ENCODE measurements at places on chromosomes 12 and 14.
A peak's percentile ranks its signal among the peaks of the same experiment; 100 is the strongest.

DNA sequence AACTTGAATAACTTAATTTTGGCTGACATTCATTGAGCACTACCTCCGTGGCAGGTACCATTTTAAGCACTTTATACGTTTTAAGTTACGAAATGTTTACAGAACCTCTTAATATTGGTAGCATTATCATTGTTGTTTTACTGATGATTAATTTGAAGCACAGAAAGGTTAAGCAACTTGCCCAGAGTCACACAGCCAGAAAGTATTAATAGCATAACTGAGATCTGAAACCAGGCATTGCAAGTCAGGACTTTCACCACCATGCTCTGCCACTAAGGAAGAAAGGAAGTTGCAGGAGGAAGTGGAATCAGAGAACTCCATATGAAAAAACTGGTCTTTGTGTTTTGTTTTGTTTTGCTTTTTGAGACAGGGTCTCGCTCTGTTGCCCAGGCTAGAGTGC, 28.2 kb upstream of the BCAT1 start:
- no peak for DNase-seq

GRCh38 chr12:52691076-52691840, 11.1 kb upstream of the KRT1 start:
- DNase-seq = no peak

DNA sequence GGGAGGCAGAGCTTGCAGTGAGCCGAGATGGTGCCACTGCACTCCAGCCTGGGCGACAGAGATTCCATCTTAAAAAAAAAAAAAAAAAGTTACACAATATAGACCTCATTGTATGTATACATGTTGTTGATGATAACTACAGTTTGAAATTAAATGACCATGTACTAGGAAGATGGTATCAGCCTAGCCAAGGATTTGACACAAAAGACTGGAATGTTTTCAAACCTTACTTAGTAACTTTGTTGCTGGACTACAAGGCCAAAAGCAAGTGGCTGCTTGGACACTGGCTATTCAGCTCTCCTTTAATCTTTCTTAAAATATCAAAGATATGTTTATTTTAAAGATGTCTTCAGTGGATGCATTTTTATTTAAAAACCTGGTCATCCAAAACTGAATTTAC, 18.9 kb upstream of the NUDT4 start:
- DNase-seq = no peak

- DNase-seq = no peak
Measured at GRCh38 chr12:2165927-2166326, 113.1 kb downstream of the CACNA1C start.

GRCh38 chr12:120229071-120229486, 28.2 kb upstream of the RPLP0 start:
- DNase-seq = no peak

DNA sequence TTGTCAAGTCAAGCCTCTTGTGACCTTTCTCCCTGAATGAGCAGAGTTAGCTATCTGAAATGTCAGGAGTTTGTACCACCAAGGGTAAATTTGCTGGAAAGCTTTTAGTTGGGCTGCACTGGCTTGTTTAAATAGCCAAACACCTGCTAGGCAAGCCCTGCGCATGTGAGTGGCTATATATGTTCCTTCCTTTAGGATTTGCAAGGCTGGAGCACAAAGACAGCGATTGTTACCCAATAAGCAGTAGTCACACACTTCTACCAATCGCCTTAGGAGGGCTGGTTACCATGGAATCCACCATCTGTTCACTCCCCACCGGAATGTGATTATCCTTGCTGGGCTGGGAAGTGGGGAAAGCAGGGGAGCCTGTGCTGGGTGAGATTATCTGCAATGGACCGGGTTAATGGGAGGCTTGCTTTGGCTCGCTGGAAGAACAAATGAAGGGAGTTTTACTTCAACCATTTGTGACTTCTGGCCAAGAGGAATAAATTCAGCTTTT, 102.5 kb downstream of the FGD4 start:
- no peak for DNase-seq

GRCh38 chr12:18250313-18250916, 10.9 kb upstream of the PIK3C2G start:
- DNase-seq = no peak

DNA sequence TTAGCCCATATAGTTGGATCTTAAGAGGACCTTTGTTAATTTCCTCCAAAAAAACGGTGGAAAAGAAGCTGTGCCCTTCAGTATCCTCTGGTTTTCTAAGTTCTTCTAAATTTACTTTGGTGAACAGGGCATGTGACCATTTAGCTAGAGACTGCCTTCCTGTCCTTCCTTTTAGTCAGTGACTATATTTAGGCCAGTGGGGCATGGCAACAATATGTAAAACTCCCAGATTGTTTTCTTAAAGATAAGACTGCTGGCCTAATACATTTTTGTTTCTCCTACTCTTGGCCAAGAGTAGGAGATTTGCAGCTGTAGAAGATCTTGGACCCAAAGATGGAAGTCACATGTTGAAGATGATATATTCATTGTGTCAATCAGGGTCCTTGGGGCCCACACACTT, 325.1 kb upstream of the DCN start:
- DNase-seq = no peak

DNA sequence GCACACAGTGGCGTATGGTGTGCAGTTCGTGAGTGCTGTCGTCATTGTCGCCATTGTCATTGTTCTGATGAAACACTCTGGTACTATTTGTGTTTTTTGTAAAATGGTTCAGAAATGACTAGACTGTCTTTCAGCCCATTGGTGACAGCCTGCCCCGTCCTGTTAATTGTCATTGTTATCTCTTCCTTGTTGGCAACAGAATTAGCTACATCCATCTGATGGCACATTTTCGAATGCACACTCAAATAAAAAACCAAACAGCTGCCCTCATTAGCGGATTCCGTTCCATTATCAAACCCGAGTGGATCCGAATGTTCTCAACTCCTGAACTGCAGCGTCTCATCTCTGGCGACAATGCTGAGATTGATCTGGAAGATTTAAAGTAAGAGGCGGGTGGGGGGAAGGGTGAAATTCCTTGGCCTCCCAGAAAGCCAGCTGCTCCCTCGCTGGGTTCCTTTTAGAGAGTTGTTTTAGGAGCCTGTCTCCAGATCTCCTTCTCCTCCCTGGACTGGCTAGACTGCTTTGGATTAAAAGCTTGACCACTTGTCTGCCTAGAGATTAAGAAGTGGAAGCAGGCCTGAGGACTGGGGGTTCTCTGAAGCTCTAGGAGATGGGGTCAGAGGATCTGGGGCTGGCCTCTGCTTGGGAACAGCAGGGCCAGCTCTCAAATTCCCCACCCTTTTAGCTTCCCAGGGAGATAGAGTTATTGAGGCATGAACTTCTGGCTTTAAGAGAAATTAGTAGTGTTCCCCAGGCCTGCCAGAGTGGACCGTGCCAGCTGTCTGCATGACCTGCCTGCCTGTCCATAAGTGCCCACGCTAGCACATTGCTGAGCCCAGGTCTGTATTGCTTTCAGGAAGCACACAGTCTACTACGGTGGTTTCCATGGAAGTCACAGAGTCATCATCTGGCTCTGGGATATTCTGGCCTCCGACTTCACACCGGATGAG, 43.3 kb downstream of the MMAB start:
- no peak for DNase-seq

GRCh38 chr14:61034416-61035120, 53.5 kb downstream of the SLC38A6 start:
- DNase-seq = no peak

GRCh38 chr14:39784461-39784860, 352.2 kb upstream of the FBXO33 start:
- DNase-seq = no peak

- no peak for DNase-seq
Measured at GRCh38 chr12:108804271-108804953, 53.0 kb downstream of the SSH1 start.

GRCh38 chr12:111418594-111418880, 12.8 kb downstream of the SH2B3 start:
- no peak for DNase-seq

GRCh38 chr14:67650694-67651093, 23.7 kb downstream of the VTI1B start:
- no peak for DNase-seq

- no peak for DNase-seq
Measured at GRCh38 chr14:68404652-68405183, 388.1 kb downstream of the ZFP36L1 start.

GRCh38 chr14:68512088-68512487, 280.8 kb downstream of the ZFP36L1 start:
- DNase-seq = no peak

DNA sequence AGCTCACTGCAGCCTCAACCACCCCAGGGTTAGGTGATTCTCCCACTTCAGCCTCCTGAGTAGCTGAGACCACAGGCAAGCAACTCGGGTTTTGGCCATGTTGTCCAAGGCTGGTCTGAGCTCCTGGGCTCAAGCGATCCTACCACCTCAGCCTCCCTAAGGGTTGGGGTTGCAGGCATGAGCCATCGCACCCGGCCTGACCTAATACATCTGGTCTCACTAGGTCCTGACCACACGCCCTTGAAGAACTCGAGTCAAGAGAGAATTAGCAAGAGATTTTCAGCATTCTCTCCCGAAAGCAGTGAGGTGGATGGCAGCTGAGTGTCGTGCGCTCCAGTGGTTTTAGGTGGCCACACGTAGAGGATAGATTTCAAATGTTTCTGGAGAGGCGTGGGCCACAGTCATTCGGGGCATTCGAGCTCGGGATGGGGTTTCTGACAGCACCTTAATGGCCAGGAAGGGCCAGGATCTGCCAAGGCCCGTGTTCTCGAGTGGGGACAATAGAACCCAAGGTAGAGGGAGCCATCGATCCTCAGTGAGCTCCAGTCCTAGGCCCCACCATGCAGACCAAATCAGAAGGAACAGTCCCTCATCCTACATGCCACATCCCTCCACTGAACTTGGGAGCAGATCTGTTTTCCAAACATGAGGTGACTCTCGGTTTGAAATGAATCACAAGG, 193.1 kb downstream of the ALG10 start:
- DNase-seq = no peak

DNA sequence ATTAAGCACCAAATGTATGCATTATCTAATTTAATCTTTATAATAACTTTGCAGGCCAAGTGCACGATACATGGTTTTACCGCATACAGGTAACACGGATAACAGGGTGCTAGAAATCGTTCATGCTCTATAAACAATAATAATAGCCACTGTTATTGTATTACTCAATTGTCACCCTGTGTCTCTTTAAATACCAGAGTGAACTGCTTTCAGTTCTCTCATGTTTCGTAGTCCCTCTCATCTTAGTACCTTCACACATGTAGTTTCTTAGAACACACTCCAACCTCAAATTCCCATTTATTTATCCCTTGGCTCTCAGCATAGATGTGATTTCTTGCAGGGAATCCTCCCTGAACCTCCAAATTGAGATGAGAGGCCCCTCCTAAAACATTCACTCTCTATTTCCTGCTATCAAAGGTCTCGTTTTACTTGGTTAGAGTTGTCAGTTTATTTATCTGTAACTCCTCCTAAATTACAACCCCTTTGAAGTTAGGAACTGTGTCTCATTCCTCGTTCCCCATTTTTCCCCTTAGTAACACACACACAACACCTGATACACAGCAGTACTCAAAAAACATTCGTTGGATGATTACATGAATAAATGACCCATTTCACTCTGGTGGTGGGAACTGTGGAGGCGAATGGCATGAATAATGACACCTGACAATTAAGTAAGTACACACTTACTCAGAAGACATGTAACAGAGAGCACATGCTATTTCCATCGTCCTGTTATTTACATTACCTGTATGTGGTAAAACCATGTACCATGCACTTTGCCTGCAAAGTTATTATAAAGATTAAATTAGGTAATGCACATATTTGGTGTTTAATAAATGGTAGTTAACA, 134.6 kb downstream of the BTG1 start:
- DNase-seq = no peak

- DNase-seq = peak; percentile 51
Measured at GRCh38 chr12:76030341-76031080, 1.1 kb downstream of the PHLDA1 start.

DNA sequence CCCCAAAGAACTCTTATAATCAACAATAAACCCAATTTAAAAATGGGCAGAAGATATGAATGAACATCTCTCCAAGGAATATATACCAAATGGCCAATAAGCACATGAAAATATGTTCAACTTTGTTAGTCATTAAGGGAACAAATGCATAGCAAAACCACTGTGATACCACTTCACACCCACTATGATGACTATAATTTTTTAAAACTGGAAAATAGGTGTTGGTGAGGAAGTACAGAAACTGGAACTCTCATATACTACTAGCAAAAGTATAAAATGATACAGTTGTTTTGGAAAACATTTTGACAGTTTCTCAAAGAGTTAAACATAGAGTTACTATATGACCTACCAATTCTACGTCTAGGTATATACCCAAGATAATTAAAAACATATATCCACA, 9.4 kb upstream of the HEATR5A start:
- DNase-seq = no peak

DNA sequence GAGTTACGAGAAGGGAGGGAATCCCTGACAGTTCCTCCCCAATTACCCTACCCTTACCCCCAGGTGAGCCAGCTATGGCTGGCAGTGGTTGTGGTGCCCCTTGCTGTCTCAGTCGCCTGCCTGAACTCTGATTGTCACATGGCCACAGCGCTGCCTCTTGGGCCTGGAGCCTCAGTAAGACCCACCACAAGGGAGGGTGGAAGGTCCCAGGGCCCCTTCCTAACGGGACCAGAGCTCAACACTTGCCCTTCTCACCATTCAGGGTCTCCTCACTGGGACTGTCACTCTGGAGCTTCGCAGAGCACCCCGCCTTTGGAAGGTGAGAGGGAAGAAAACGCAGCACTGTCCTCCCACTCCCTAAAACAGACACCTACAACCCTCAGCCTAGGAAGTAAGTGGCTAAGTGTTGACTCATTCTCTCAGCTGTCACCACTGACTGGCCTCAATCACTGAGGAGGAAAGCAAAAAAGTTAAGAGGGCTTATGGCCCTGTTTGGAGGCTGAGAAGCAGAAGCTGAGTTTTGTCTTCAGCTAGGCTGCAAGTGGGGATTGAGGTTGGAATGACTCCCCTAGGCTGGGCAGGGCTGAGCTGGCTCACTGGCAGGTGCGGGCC, 1.0 kb downstream of the TMEM253 start:
- DNase-seq = no peak

DNA sequence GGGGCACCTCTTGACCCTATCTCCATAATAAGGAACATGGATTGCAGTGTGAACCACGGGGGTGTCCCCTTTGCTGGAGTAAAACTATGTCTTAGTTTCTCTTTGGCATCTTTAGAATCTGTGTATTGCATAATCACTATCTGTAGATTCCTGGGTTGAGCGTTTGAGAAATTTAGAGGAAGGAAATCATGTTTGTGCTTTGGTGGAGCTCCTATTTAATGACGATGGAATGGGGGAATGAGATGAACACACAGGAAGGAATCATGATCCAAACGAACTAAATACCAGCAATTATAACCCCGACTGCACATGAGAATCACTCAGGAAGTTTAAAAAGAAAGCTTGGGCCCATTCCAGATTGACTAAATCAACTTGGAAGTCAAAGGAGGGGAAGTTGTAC, 1.3 kb upstream of the MYG1 start:
- DNase-seq = no peak

GRCh38 chr12:131865180-131865875, 29.1 kb upstream of the ULK1 start:
- no peak for DNase-seq

GRCh38 chr14:32329146-32329545, at the start of gene AKAP6:
Gene AKAP6 (plus strand): TSS chr14:32329298. CDS start chr14:32433494, 104,196 bp downstream.
- no peak for DNase-seq

- peak; percentile 65 for DNase-seq
Measured at GRCh38 chr12:52050116-52050757, 1.0 kb upstream of the NR4A1 start.
